NCI-H226 (cell line): ENCODE measurements at places on chromosomes 12 and 14.

DNA sequence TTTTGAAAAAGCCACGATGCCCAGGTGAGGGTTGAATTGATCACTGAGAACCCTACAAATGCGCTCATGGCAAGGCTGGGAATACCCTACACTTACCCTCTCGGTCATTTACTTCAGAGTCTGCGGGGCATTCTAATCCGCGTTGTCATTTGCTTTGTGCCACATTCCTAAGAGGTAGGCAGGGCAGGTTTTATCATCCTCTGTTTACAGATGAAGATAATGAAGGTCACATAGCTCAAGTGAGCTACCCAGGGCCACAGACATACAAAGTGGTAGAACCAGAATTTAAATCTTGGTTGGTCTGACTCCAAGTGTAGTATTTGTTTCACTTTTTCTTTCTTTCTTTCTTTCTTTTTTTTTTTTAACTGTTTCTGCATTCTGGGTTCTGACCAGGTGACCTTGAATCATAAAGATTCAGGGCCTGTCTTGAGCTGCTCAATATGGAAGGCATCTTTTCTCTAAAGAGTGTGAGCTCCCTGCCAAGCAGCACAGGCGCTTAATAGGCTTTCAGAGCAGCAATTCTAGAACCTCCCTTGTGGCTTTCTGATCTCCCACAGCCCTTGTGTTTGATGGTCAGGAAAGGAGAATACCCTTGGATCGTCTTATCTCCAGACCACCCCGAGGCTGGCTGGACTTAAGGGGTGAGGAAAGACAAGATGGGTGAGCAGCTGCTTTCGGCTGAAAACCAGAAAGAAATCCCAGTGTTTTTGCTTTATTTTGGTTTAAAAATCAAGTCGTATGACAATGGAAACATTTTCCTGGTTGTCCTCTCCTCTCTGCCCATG lies 662 bp upstream of the BATF start:
- DNase-seq, result no peak

DNA sequence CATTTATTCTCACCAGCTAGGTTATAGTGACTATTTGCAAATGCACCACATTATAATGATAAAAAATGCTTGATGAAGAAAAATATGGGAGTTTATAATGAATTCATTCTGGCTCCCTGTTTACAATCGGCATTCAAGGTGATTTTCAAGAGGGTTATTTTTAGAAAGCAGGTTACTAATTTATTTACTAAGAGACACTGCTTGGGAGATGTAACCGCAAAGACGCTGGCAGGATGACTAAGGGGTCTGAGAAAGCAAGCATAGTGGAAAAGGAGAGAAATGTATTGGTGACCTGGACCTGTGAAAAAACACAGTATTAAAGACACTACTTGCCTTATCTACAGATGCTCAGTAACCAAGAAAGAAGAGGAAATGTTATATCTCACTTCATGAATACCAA lies 13.3 kb upstream of the PITPNM2 start:
- no peak for DNase-seq

GRCh38 chr12:106903241-106903945 lies 52.3 kb upstream of the TMEM263 start:
- DNase-seq, result peak; percentile 33

GRCh38 chr14:68667313-68667791 lies 125.5 kb downstream of the ZFP36L1 start:
- no peak for DNase-seq

DNA sequence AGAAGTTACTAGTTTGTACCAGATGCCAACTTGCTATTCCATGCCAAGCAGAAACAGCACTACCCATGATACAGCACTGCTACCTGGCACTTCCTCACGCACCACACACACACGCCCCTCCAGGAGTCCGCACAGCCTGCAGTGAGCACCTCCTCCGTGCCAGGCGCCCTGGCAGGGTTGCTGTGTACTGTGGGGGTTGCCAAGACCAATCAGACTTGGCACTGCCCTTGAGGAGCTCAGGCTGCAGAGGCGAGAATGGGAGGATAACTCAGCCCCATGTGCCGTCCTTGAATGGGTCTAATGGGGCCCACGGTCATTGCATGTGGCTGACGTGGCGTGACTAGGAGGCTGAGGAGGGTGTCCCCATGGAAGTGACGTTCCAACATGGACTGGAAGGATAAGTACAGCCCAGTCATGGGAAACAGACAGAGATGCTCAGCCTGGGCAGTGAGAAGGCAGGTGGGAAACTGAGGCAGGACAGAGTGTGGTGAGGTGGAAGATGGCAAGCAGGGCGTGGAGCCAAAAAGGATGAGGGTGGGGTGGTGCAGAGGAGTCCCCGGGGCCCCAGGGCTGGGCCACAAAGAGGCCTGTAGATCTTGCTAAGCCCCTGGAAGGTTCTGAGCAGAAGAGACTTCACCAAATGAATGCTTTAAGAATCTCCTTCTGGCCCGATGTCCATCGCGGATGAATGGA lies 65.3 kb upstream of the C14orf180 start:
- no peak for DNase-seq

DNA sequence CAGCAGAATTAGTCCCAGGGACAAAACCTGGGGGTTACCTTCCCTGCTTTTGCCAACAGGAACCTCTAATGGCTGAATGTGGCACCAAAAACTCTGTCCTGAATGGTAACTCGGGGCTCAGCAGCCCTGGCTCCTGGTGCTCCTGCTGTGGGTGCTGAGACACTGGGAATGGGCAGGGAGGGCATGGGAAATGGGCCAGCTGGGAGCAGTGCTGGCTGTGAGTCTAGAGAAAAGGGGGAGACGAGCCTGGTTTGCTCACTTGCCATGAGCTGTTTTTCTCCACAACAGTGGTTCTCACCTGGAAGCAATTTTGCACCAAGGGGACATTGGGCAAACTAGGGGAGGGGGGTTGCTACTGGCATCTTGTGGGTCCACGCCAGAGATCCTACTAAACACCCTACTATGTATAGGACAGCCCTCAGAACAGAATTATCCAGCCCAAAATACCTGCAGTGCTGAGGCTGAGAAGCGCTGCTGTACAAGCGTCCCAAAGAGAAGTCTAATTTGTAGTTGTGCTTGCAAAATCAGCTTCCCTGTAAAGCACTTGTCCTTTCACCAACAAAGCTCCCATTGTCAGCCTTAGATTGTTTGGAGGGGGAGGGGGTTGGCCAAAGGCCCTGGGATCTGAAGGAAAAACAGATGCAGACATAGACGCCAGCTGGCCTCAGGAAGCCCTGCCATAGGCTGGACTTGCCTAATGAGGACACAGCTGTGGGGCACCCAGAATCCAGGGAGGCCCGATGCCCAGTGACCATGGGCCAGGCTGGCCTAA lies 3.6 kb downstream of the LRRC74A start:
- no peak for DNase-seq

GRCh38 chr14:94673781-94674231 lies 61.6 kb downstream of the SERPINA3 start:
- DNase-seq, result no peak

DNA sequence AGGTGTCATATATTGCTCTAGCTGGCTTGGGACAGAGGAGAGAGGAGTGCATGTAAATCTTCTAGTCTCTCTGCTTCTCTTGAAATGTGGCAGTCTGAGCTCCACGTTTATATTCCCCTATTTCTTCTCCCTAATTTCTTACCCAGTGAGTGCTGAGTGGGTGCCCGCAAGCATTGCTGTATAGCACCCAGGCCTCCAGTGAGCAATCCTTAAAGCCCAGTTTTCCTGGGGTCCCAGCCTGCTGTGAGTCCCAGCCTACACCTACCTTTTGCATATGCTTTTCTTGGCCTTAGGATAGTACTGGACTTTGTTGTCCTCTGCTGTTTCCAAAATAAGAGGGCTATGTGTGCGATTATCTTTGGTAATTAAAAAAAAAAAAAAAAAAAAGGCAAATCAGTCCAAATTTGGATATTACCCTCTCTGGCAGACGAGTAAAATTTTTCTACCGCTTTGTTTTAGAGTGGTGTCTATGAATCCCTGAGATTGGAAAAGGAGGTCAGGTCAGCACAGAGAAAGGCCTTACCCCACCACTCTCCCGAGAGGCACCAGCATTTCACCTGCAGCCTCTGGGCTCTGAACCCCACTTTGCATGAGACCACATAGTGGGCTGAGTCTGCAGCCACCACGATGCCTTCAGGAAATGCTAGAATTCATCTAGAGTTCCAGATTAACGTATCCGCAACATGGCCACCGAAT lies 1.1 kb downstream of the MGST1 start:
- no peak for DNase-seq

- DNase-seq, result no peak
Observed at GRCh38 chr12:114018669-114019068, 52.5 kb upstream of the RBM19 start.

- no peak for DNase-seq
Observed at GRCh38 chr12:46783871-46784270, 41.9 kb downstream of the SLC38A4 start.

- no peak for DNase-seq
Observed at GRCh38 chr12:87923361-87923760, 105.8 kb downstream of the C12orf50 start.

GRCh38 chr14:38083039-38083438 lies 124.7 kb upstream of the SSTR1 start:
- no peak for DNase-seq

DNA sequence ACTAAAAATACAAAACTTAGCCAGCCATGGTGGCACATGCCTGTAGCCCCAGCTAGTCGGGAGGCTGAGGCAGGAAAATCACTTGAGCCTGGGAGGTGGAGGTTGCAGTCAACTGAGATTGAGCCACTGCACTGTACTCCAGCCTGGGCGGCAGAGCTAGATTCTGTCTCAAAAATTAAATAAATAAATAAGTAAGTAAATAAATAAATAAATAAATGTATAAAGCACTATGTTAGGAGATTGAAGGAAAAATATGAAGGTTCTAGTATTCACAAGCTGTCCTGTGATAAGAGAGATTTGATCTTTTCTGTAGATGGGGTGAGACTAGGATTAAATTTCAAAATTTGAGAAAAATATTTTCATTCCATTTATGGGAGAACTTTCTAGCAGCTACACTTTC lies 5.7 kb downstream of the DNAJC22 start:
- no peak for DNase-seq

DNA sequence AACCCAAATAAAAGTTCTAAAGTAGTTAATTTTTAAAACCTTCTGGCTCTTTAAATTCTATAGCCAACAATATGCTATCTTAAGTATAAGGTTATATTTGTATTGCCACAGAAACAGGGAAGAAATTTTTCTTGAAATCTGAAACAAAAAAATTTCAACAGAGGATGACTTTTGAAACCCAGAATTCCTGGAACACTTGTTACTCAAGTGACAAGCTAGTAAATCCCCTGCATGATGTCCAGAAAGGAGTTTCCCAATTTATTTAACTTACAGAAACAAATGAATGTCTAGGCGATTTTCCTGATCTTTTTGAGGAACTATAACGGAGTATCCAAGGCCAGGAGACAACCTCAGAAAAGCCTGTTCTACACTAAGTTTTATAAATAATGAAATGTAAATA lies 69.6 kb downstream of the SLC41A2 start:
- no peak for DNase-seq

DNA sequence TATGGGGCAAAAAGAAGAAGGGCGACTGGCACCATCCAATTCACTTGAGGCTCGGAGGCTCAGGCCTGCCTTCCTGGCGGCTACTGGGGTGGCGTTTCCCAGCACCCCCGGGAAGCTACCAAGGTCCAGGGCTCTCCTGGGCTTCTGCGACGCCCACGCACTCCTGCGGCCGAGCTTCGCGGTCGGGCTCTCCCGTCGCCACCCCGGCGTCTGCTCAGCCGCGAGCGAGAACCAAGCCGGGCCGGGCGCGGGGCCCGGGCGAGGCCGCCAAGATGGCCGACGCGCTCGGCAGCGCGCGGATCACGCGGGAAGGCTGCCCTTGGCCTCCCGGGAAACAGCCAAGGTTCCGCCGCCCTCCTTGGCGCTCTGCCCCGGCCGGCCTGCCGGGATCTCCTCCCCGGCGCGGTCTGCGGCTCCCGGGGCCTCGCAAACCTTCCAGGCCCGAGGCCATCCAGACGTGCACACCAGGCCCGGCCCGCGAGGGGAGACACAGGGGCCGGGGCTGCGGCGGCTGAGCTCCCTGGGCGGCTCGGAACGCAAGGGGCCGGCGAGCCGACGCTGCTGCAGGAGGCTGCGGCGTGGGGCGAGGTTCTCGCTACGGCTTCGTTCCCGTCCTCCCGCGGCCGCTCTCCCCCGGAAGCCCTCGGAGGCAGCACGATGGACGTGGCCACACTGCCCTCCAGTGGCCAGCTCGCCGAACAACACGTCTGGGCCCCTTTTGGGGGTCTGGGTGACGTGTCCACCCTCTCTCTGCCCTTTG lies 23.5 kb upstream of the ZFP36L1 start:
- peak; percentile 83 for DNase-seq

DNA sequence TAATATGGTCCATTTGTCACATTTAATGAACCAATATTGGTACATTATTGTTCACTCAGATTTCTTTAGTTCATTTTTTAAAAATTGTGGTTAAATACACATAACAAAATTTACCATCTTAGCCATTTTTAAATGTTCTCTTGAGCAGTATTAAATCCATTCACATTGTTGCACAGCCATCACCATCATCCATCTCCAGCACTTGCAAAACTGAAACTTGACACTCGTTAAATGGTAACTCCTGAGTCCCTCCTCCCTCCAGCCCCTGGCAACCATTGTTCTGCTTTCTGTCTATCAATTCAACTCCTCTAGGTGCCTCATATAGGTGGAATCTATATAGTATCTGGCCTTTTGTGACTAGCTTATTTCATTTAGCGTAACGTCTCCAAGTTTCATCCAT lies 86.4 kb downstream of the ACACB start:
- DNase-seq, result no peak

DNA sequence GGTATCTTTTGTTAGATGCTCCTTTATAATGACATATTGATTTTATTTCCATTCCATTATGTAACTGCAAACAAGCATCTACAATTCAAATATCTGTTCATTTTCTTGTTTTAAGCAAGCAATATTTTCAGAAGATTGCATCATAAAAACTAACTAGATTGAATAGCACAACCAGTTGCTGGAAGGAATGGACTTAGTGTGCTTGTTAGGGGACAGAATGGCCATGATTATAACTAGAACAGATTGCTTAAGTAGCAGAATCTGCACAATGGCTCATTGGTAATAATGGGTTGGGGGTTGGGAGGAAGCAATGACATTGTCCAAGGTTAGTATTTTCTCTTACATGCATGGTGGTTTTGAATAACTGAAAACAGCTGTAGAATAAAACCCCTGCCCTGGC lies 939.5 kb downstream of the SLC16A7 start:
- no peak for DNase-seq
